ENCODE measurements at places on chromosomes 16 and 17.

DNA sequence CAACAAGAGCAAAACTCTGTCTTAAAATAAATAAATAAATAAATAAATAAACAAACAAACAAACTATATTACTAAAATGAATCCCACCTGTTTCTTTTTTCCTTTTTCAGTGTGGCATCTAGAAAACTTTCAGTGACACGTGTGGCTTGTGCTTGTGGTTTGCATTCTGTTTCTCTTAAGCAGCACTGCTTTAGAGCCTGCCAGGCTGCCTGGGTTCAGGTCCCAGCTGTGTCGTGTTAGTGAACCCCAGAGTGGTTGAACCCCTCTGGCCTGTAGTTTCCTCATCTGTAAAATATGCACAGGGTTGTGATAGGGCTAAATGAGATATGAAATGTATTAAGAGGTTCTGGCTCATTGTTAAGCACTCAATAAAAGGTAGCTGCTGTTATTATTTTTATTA, 12.1 kb upstream of the EPN3 start:
- DNase-seq, result no peak

DNA sequence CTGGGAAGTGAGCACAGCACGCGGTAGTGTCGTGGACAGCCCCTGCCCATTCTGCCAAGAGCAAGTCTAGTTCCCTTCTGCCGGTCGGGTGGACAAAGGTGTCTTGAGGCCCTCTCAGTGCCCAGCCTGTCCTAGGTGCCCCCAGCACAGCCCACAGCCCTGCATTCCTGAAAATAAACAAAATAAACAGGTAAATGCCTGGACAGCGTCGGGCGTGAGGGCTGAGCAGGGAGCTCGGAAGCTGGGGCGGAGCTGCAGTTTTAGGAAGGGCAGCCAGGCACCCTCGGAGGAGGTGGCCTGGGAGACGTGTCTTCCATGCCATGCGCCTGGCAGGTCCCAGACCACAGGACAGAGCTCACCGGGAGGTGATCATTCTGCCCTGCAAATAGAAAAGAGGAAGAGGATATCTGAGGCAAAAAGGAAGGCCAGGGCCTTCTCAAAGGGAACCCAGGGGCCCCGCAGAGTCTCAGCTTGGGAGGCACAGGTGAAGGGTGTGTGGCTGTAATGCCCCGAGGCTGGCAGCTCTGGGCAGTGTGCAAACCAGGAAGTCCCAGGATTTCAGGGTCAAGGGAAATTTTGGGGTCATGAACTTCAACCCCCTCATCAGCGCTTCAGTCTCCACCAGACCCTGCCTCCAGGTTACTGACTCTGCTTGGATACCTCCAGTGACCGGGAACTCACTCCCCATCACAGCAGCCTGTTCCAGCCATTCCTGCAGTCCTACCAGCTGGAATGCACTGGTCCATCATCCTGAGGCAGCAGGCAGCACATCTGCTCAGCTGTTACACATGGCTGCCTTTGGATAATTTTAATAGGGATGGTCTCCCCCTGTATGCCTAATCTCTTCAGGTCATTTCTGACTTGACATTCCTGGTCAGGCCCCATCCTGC, 1.7 kb downstream of the ZNF469 start:
- DNase-seq, result no peak

GRCh38 chr17:47324224-47325020, 667 bp downstream of the EFCAB13 start:
- DNase-seq, result peak; percentile 81

GRCh38 chr17:60665602-60666001, 12.0 kb upstream of the BCAS3 start:
- no peak for DNase-seq

DNA sequence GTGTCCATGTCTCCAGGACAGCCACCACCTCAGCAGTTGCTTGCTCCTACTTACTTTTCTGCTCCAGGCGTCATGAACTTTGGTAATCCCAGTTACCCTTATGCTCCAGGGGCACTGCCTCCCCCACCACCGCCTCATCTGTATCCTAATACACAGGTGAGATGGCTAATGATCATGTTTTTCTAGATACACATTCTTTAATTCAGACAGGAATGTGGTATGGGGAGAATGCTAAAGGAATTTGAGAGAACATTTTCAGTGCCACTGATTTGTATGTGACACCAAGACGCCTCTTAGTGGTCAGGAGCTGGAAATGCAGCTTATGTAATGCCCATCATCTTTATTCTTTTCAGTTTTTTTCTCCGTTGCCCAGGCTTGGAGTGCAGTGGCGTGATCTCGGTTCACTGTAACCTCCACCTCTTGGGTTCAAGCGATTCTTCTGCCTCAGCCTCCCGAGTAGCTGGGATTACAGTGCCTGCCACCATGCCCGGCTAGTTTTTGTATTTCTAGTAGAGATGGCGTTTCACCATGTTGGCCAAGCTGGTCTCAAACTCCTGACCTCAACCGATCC, 8.9 kb upstream of the RAPGEFL1 start:
- DNase-seq, result peak; percentile 42

DNA sequence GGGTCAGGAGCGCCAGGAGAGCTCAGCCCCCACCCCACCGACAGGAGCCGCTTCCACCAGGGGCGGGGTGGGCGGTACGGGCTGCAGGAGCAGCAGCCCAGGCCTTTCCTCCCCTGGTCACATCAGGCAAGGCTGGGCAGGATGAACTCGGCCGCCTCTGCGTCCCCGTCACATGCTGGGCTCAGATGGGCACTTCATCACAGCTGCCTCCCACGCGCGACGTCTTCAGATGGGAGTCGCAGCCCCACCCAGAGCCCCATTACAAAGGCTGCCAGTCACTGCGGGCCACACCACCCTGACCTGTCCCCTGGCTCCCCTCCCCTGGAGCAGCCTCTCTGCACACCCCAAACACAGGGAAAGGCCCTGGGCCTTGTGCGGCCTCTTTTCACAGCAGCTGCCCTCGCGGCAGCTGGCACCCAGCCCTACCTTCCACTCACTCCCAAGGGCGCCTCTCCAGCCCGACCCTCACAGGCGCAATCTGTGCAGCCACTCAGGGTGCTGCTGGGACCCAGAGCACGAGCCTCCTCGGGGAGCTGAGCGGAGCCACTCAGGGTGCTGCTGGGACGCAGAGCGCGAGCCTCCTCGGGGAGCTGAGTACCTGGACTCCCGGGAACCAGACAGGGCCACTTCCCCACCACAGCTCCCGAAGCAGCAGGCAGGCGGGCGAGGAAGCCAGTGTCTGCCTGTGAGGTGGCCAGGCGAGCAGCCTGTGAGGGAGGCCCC, 4.7 kb downstream of the ZNF598 start:
- DNase-seq, result no peak

DNA sequence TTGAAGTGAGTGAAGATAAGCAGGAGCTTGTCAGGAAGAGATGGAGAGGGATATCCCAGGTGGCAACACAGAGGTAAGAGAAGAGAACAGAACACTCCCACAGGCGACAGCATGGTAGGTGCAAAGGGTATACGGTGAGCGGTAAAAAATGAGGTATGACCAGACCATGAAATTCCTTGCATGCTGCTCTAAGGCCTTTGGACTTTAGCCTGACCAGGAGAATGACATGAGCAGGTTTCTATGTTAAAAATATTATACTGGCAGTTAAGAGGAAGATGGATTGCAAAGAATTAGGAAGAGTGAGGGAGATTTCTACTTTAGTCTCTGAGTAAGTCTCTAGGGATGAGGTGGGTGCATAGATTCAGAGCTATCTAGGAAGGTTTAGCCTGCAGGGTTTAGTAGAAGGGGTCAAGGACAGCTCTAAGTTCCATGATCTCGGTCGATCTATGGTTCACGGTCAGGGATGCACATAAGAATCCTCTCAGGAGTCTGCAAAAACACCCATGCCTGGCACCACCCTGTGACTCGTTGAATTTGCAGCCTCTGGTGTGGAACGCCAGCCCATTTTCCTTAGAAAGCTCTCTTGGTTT, 65.7 kb downstream of the HLF start:
- no peak for DNase-seq

- DNase-seq, result no peak
These were observed 223.1 kb downstream of the SEC14L1 start for GRCh38 chr17:77363821-77364361.

DNA sequence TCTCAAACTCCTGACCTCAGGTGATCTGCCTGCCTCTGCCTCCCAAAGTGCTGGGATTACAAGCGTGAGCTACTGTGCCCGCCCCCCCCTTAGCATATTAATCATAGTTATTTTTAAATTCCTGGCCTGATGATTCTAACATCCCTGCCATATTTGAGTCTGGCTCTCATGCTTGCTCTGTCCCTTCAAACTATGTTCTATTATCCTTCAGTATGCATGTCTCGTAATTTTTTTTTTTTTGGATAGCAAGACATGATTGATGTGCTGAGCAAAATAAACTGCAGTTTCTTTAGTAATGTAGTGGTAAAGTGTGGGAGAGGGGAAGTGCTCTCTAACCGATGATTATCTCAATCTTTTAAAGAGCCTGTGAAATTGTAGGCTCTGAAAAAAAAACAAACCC, 34.3 kb upstream of the TMEM92 start:
- DNase-seq, result peak; percentile 55

DNA sequence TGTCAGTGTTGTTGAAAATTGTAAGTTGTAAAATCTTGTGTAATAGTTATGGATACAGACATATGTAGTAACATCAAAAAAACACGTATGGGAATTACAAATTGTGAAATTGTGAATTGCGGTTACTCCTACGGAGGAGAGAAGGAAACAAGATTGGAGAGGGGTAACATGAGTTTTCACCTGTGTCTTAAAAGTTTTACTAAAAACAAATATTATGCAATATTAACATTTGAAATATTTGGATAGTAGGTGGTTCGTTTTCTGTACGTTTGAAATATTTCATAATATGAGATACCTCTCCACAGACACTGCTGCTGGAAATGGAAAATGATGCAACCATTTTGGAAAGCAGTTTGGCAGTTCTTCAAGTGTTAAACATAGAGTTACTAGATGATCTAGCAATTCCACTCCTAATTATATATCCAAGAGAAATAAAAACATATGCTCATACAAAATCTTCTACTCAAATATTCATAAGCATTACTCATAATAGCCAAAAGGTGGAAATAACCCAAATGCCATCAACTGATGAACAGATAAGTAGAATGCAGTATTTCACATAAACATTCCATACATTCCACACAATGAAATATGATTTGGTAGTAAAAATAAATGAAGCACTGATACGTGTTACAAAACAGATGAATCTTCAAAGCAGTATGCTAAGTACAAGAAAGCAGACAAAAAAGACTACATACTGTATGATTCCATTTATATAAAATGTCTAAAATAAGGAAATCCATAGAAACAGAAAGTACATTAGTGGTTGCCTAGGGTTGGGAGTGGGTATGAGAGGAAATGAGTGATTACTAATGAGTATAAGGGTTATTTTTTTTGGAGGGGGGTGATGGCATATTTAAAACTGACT, 40.7 kb upstream of the ABCA10 start:
- DNase-seq, result no peak

DNA sequence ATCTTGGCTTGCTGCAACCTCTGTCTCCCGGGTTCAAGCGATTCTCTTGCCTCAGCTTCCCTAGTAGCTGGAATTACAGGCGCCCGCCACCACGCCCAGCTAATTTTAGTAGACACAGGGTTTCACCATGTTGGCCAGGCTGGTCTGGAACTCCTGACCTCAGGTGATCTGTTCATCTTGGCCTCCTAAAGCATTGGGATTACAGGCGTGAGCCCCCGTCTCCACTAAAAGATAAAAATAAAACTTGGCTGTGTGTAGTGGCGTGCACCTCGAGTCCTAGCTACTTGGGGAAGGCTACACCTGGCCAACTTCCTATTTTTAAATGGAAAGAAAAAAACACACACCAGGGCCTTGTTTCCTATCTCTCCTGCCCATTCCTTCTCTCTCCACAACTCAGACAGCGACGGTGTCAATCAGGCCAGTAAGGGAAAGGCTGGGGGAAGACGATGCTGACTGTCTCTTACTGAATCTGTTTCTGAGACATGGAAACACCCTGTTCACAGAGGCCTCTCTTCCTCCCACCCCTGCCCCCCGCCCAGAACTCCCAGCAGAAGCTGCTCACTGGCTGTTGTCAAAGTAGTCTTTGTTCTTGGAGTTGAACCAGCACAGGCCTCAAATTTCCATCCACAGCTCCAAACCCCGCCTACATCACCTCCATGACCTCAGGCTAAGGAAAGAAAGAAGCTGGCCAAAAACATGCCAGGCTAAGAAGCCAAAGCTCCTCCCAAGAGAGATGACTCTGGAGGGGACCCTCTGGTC, 96.6 kb downstream of the NXN start:
- no peak for DNase-seq

DNA sequence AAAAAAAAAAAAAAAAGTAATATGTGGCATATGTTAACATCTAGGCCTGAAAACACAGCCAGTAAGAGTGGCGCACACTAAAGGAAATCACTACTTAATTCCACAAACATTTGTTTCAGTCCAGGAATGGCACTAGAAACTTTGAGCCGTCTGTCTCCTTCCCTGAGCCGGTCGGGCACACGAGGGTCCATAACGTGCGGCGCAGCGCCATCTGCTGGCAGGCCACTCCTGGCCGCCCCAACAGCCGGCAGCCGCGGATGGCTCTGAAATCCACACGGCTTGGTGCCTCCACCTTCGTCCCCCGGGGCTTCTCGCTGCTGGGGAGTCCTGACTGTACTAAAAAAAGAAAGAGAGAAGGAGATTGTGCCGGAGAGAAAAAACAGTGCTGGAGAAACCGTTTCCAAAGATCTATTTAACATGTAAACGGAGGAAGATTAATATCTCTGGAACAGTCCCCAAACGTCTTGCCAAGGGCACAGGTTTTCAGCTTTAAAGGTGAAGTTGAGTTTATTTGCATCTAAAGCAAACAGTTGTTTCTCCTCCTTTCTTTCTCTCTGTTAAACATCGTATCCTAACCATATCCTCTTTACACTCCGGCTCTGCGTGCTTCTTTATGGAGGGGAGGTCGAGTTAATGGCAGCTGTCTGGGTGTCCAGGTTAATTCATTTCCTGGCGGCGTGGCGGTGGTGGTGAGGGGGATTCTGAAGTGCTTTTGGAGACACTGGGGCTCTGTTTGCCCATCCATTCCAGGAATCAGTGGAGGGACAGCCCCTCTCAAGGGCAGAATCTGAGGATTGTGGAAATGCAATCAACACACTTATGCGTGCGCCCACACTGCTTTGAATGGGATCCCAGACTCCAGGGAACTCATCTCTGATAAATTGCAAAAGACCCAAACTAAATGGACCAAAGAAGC, 611.3 kb upstream of the SALL1 start:
- peak; percentile 49 for DNase-seq

- no peak for DNase-seq
These were observed 23.8 kb downstream of the CDK5RAP3 start for GRCh38 chr17:47994724-47995123.

GRCh38 chr16:53449816-53450517, 15.7 kb downstream of the RBL2 start:
- DNase-seq, result no peak
